Adrenal gland (tissue), 19 donors: ENCODE measurements at places on chromosomes 12 and 14. TPM values are rescaled to one million over a fixed set of nuclear protein-coding genes. Genes with fewer than 3 reads are reported as not detected.

DNA sequence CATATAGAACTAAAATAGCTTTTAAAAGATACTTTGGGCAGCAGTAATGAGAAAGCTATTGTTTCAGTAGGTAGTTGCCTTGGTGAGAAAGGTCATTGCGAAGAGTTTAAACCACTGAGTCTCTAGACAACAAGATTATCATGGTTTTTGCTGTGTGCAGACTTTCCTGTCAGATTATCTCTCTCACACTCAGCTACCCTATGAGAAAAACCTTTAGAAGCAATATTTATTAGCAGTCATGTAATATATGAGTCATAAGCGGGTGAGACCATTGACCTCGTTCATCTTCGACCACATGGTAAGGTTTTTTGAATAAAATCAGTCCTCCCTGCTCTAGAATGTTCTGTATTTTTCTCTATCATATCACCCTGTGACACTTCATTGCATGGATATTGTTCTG, 59.9 kb downstream of the GPR65 start:
- no peak overlapping the region for H3K4me3 ChIP-seq
- DNase-seq: no peak
- no peaks in the 10 kb centered on the region for H3K36me3 ChIP-seq
- no peak overlapping the region for H3K27ac ChIP-seq
- no peaks in the 10 kb centered on the region for H3K27me3 ChIP-seq
- H3K4me1 ChIP-seq: no peaks in the 10 kb centered on the region

GRCh38 chr12:23540572-23540971, 408.9 kb downstream of the SOX5 start:
- DNase-seq: no peak
- no peaks in the 10 kb centered on the region for H3K36me3 ChIP-seq
- H3K27me3 ChIP-seq: no peaks in the 10 kb centered on the region
- no peak overlapping the region for H3K27ac ChIP-seq
- no peaks in the 10 kb centered on the region for H3K4me1 ChIP-seq

DNA sequence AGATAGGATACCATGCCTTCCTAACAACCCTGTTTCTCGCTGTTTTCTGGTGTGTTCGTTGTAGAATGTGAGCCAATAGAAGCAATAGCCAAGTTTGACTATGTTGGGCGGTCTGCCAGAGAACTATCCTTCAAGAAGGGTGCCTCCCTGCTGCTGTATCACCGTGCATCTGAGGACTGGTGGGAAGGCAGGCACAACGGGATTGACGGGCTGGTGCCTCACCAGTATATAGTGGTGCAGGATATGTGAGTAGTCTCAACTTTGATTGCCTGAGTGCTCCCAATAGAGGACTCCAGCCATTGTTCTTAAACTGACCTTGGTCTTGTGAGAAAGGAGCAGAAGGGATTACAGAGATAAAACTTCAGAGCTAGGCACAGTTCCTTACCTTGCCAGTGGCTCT, 96.2 kb downstream of the KICS2 start:
- no peak overlapping the region for H3K4me3 ChIP-seq
- peaks cover 26% of the 10 kb centered on the region for H3K36me3 ChIP-seq
- no peak overlapping the region for H3K27ac ChIP-seq
- DNase-seq: peak; percentile 25
- H3K4me1 ChIP-seq: no peaks in the 10 kb centered on the region

DNA sequence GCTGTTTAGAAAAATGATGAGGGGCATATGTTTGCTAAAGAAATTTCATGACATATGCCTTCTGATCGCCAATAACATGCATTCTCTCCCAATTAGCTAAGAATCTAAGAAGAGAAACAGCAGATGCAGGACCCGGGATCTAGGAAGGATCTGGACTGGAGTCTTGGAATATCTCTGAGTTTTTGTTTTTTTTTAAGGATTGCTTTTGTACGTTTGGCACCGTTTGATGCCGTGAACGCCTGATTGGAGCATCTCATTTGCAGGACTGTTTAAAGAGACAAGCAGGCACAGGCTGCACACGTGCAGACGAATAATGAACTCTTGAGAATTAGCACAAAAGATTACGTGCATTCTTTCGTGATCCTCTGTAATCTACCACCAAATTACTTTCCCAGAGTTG, 13.6 kb downstream of the EML1 start:
- H3K36me3 ChIP-seq: no peaks in the 10 kb centered on the region
- H3K27me3 ChIP-seq: no peaks in the 10 kb centered on the region
- no peak for DNase-seq

GRCh38 chr12:53353257-53353655, 17.1 kb upstream of the SP7 start:
- no peaks in the 10 kb centered on the region for H3K27me3 ChIP-seq
- H3K36me3 ChIP-seq: no peaks in the 10 kb centered on the region
- peaks cover 8% of the 10 kb centered on the region for H3K4me1 ChIP-seq
- no peak overlapping the region for H3K27ac ChIP-seq

GRCh38 chr12:31728289-31728916, 418 bp downstream of the AMN1 start:
- peak; percentile 55 for DNase-seq
- H3K27ac ChIP-seq: peak overlapping the region; percentile 93
- peak overlapping the region; percentile 77 for H3K4me3 ChIP-seq

- DNase-seq: no peak
- no peaks in the 10 kb centered on the region for H3K4me1 ChIP-seq
- H3K4me3 ChIP-seq: no peak overlapping the region
- H3K36me3 ChIP-seq: no peaks in the 10 kb centered on the region
- no peak overlapping the region for H3K27ac ChIP-seq
Observed at GRCh38 chr14:34187061-34187460, 236.2 kb upstream of the EGLN3 start.

DNA sequence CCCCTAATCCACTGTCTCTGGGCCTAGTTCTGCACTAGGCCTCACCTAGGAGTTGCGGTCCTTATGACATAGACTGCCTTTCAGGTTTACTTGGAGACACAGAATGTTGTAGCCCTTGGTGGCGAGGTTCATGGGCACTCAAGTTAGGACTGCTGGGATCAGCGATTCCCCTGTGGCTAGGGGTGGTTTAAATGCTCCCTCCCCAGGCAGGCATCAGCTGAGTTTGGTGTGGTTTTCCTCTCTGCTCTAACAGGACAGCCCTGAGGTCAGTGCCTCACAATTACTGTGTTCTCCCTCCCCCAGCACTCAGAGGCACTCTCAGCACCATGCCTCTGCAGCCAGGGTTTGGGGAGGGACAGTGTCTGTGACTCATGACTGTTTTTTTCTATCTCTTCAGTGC, 22.2 kb upstream of the RDH16 start:
- no peaks in the 10 kb centered on the region for H3K27me3 ChIP-seq
- DNase-seq: no peak
- H3K36me3 ChIP-seq: no peaks in the 10 kb centered on the region
- H3K4me3 ChIP-seq: no peak overlapping the region
- no peaks in the 10 kb centered on the region for H3K4me1 ChIP-seq

DNA sequence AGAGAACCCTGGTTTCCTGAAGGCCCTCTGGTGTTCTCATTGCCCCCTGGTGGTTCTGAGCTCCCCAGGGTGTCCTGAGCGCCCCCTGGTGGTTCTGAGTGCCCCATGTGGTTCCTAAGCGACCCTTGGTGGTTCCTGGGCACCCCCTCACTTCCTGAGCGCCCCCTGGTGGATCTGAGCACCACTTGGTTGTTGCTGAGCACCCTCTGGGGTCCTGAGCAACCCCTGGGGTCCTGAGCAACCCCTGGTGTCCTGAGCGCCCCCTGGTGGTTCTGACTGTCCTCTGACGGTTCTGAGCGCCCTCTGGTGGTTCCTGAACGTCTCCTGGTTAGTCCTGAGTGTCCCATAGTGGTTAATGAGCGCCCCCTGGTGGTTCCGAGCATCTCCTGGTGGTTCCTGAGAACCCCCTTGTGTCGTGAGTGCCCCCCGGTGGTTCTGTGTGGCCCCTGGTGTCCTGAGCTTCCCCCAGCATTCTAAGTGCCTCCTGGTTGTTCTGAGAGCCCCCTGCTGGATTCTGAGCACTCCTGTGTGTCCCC, 568.3 kb downstream of the TMEM121 start:
- H3K27ac ChIP-seq: no peak overlapping the region
- no peaks in the 10 kb centered on the region for H3K27me3 ChIP-seq
- no peaks in the 10 kb centered on the region for H3K4me1 ChIP-seq
- DNase-seq: no peak
- no peak overlapping the region for H3K4me3 ChIP-seq

GRCh38 chr12:109601557-109601956, 28.0 kb downstream of the MVK start:
- no peak overlapping the region for H3K27ac ChIP-seq
- no peaks in the 10 kb centered on the region for H3K27me3 ChIP-seq
- H3K4me1 ChIP-seq: peaks cover 5% of the 10 kb centered on the region
- no peak for DNase-seq
- no peaks in the 10 kb centered on the region for H3K36me3 ChIP-seq

DNA sequence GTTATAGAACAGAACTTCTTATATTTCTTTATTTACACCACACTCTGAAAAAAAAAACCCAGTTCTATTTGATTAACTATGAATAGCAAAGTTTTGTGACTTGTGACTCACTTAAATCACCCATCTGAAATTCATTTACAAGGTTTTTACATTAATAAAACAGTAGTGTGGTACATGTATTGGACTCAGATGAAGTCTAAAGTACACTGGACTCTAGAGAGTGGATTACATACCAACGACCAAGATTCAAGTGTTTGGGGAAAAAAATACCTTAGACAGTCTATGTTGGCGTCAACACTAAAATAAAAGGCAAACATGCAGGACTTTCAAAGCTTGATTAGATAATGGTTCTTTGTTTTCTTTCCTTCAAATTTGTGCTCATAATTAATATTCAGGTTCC, 85.7 kb downstream of the SLC38A1 start:
- no peaks in the 10 kb centered on the region for H3K36me3 ChIP-seq
- DNase-seq: no peak
- no peaks in the 10 kb centered on the region for H3K27me3 ChIP-seq
- no peak overlapping the region for H3K27ac ChIP-seq
- H3K4me3 ChIP-seq: no peak overlapping the region

- no peaks in the 10 kb centered on the region for H3K4me1 ChIP-seq
- H3K27ac ChIP-seq: no peak overlapping the region
- H3K36me3 ChIP-seq: no peaks in the 10 kb centered on the region
- H3K27me3 ChIP-seq: no peaks in the 10 kb centered on the region
Observed at GRCh38 chr12:59677857-59678256, 82.0 kb downstream of the SLC16A7 start.

- DNase-seq: no peak
- no peak overlapping the region for H3K27ac ChIP-seq
- no peaks in the 10 kb centered on the region for H3K27me3 ChIP-seq
- H3K4me1 ChIP-seq: no peaks in the 10 kb centered on the region
- no peak overlapping the region for H3K4me3 ChIP-seq
- no peaks in the 10 kb centered on the region for H3K36me3 ChIP-seq
Observed at GRCh38 chr12:91662021-91662420, 479.4 kb upstream of the DCN start.

GRCh38 chr12:104727726-104728465, 230.2 kb downstream of the SLC41A2 start:
- no peaks in the 10 kb centered on the region for H3K4me1 ChIP-seq
- H3K36me3 ChIP-seq: no peaks in the 10 kb centered on the region
- H3K27me3 ChIP-seq: no peaks in the 10 kb centered on the region
- H3K4me3 ChIP-seq: no peak overlapping the region

DNA sequence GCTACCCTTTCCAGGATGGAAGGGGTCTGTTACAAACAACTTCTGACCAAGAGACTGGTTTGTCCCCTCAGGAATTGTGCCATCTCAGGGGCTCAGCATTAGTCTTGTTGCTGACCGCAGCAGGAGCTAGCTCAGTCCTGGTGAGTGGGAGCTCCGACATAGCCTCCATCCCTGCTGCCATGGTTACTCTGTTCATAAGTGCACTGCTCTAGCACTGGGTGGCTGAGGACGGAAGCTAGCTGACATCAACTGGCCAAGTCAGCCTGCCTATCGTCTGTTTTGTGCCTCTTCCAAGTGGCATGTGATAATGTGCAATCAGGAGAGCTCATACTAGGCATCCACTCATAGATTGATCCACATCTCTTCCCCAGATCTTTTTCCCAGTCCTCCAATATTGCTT, 7.5 kb downstream of the SLC17A8 start:
- no peak overlapping the region for H3K4me3 ChIP-seq
- H3K4me1 ChIP-seq: no peaks in the 10 kb centered on the region
- no peaks in the 10 kb centered on the region for H3K36me3 ChIP-seq
- no peak for DNase-seq

- H3K36me3 ChIP-seq: no peaks in the 10 kb centered on the region
- no peak overlapping the region for H3K27ac ChIP-seq
- H3K27me3 ChIP-seq: no peaks in the 10 kb centered on the region
- H3K4me1 ChIP-seq: peaks cover 18% of the 10 kb centered on the region
Observed at GRCh38 chr12:45329238-45329637, 113.3 kb downstream of the ANO6 start.

GRCh38 chr14:104515811-104516780, 63.5 kb upstream of the C14orf180 start:
- no peaks in the 10 kb centered on the region for H3K36me3 ChIP-seq
- no peaks in the 10 kb centered on the region for H3K27me3 ChIP-seq
- no peak overlapping the region for H3K4me3 ChIP-seq
- no peak overlapping the region for H3K27ac ChIP-seq
- H3K4me1 ChIP-seq: no peaks in the 10 kb centered on the region

GRCh38 chr14:20969336-20969735, 14.0 kb downstream of the RNASE2 start:
- H3K4me1 ChIP-seq: peaks cover 16% of the 10 kb centered on the region
- no peak overlapping the region for H3K4me3 ChIP-seq
- DNase-seq: no peak
- no peaks in the 10 kb centered on the region for H3K36me3 ChIP-seq
- H3K27me3 ChIP-seq: no peaks in the 10 kb centered on the region
- no peak overlapping the region for H3K27ac ChIP-seq

- H3K27me3 ChIP-seq: no peaks in the 10 kb centered on the region
- no peak for DNase-seq
- H3K4me3 ChIP-seq: no peak overlapping the region
- no peak overlapping the region for H3K27ac ChIP-seq
Observed at GRCh38 chr12:132837693-132838409, 9.2 kb upstream of the GOLGA3 start.

- H3K4me3 ChIP-seq: no peak overlapping the region
- H3K4me1 ChIP-seq: peaks cover 55% of the 10 kb centered on the region
- peaks cover 65% of the 10 kb centered on the region for H3K36me3 ChIP-seq
- DNase-seq: no peak
Observed at GRCh38 chr12:54286042-54287030, 5.8 kb downstream of the HNRNPA1 start.

GRCh38 chr12:116148844-116149243, 128.6 kb downstream of the MED13L start:
- no peaks in the 10 kb centered on the region for H3K27me3 ChIP-seq
- H3K36me3 ChIP-seq: no peaks in the 10 kb centered on the region
- no peak overlapping the region for H3K27ac ChIP-seq
- H3K4me1 ChIP-seq: peaks cover 11% of the 10 kb centered on the region
- DNase-seq: no peak

The NAV3 gene
- 42.7 TPM for total RNA-seq

The TSHR gene
- total RNA-seq: 0.69 TPM

The GARIN6 gene
- not detected for total RNA-seq

The TESPA1 gene
- total RNA-seq: not detected

The NACA gene
- 856 TPM for total RNA-seq

The ABCB9 gene
- 5.7 TPM for total RNA-seq

The CHFR gene
- 24.3 TPM for total RNA-seq

The ZC2HC1C gene
- total RNA-seq: 5.3 TPM

The IFNG gene
- not detected for total RNA-seq

The ACOT6 gene
- total RNA-seq: not detected

The C12orf50 gene
- total RNA-seq: 1.1 TPM

The FSCB gene
- not detected for total RNA-seq

The CIROP gene
- not detected for total RNA-seq
